Placental pericyte (primary cell): ENCODE measurements at places on chromosomes 5 and 9. TPM values are rescaled to one million over a fixed set of nuclear protein-coding genes. Genes with fewer than 3 reads are reported as not detected.

The ADAMTSL2 gene
- total RNA-seq, result 0.57 and 17.7 TPM in 2 replicates

The ACTBL2 gene
- 1.8 and 3.3 TPM in 2 replicates for total RNA-seq

The C9orf50 gene
- total RNA-seq, result not detected in 2 replicates

The HTR1A gene
- not detected in 2 replicates for total RNA-seq

The POU4F3 gene
- under 0.01 TPM in 1 of 2 replicates, not detected in the other for total RNA-seq

The DDX46 gene
- 20.4 and 24.1 TPM in 2 replicates for total RNA-seq

The TRPM3 gene
- total RNA-seq, result under 0.01 and 0.22 TPM in 2 replicates

The PRRX2 gene
- total RNA-seq, result 0.14 and 3.7 TPM in 2 replicates

The HAPLN1 gene
- total RNA-seq, result 1.1 TPM in 1 of 2 replicates, not detected in the other

The RIOK2 gene
- 20.6 and 24.1 TPM in 2 replicates for total RNA-seq

The SCGB3A2 gene
- not detected in 2 replicates for total RNA-seq

The AFAP1L1 gene
- 5.5 and 10.7 TPM in 2 replicates for total RNA-seq

The ARID3C gene
- total RNA-seq, result 0.22 TPM in 1 of 2 replicates, not detected in the other

The FOXD4L4 gene
- 0.14 TPM in 1 of 2 replicates, not detected in the other for total RNA-seq

The LCN6 gene
- total RNA-seq, result not detected in 2 replicates

The MRPL50 gene
- total RNA-seq, result 6.3 and 11.2 TPM in 2 replicates

The TAS2R1 gene
- total RNA-seq, result 0.29 TPM in 1 of 2 replicates, not detected in the other

The TAF1L gene
- under 0.01 TPM in 1 of 2 replicates, not detected in the other for total RNA-seq

The LMAN2 gene
- total RNA-seq, result 242 and 674 TPM in 2 replicates

The GDA gene
- total RNA-seq, result under 0.01 and 0.57 TPM in 2 replicates

The PLPP7 gene
- 4.3 and 5.5 TPM in 2 replicates for total RNA-seq

The ADRB2 gene
- 0.66 and 2.3 TPM in 2 replicates for total RNA-seq

The TXN gene
- 215 and 248 TPM in 2 replicates for total RNA-seq

The CD274 gene
- 6.6 and 25.6 TPM in 2 replicates for total RNA-seq

The SLC6A7 gene
- total RNA-seq, result under 0.01 TPM in 1 of 2 replicates, not detected in the other
